ENCODE measurements at places on chromosomes 1 and 21.

GRCh38 chr1:28236656-28237322, 865 bp downstream of the ATP5IF1 start:
- DNase-seq, result no peak

DNA sequence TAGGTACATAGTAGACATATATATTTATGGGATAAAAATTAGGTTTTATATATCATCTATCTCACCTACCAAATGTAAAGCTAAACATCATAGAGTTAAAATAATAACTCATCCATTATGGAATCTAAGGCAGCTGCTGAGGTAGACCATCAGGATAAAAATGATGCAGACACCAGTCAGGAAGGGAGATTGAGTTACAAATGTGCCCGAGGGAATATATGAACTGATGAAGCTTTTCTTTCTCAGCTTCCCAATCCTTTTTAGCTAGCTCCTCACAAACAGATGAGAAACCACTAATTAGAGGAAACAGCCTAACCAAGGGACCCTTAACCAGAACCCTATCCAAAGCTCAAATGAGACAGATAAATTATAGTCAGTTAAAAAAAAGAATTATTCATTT, 20.9 kb downstream of the TTLL7 start:
- no peak for DNase-seq

DNA sequence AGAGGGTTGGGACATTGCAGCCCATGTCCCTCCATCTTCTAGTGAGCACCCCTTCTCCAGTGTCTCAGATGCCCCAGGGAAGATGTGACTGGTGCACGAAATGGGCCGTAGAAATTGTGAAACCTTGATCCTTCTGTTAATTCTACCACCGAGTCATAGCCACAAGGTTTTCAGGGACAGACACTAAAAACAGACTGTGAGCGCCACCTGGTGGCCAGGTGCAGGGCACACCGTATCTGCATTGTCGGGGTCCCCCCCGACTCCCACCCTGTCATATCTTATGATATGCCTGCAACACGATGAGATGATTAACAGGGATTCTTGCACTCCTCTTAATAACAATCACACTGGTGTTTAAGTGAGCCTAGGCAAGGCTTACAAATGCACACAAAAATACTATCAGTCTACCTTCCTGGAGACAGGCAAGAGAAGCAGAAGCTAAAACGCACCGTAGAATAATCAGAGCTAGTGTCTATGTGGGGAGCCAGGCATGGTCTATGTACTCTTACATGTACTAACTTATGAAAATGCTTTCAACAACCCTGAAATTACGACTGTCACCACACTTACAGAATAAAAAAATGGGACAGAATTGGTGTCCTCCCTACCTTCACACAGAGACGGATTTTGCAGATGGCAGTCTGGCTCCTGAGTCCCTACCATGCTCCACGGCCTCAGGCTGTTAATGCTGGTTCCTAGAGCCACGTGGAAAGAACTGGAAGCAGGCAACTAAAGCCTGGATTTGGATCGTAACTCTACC, 57.9 kb downstream of the FHAD1 start:
- peak; percentile 33 for DNase-seq

- DNase-seq, result no peak
Measured at GRCh38 chr1:226482975-226483700, 65.4 kb upstream of the STUM start.

GRCh38 chr1:53608071-53608470, 130.9 kb downstream of the GLIS1 start:
- no peak for DNase-seq

Data from activated T-helper 2 cell treated with anti-CD3 and anti-CD28 coated beads, Interferon-gamma antibody, Interleukin-2, Interleukin-4, amounts not matched to agents 10 μg/mL and 5 μg/mL and 100 μg/mL, durations not matched to agents 14 hours and 24 hours and 36 hours (primary cell).